ENCODE measurements at places on chromosomes 12 and 14. TPM values are rescaled to one million over a fixed set of nuclear protein-coding genes. Genes with fewer than 3 reads are reported as not detected.

DNA sequence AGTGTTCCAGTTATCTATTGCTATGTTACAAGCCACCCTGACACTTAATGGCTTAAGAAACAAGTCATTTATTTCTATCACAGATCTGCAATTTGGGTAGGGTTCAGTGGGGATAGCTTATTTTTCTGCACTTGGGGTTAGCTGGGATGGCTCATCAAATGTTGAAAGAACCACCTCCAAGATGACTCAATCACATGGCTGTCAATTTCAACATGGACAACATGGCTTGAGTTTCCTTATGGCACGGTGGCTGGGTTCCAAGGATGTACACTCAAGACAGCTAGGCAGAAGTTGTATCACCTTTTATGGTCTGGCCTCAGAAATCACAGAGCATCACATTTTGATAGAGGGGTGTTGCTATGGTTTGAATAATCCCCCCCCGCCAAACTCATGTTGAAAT lies 24.5 kb upstream of the IGF1 start:
- DNase-seq, result no peak

GRCh38 chr12:23694920-23695319 lies 254.6 kb downstream of the SOX5 start:
- DNase-seq, result no peak

- no peak for DNase-seq
Observed at GRCh38 chr14:71728386-71728785, 203.8 kb upstream of the RGS6 start.

GRCh38 chr12:29334937-29335336 lies 46.0 kb downstream of the ERGIC2 start:
- no peak for DNase-seq

The SLC2A13 gene
- 113 TPM for total RNA-seq

The ACVRL1 gene
- 11.5 TPM for total RNA-seq

The TEX22 gene
- 0.31 TPM for total RNA-seq

The LRRK2 gene
- 12.2 TPM for total RNA-seq
